NCI-H2171 treated with DMSO at 0.1 percent for 48 hours (cell line): ENCODE measurements at places on chromosomes 1 and 21.

DNA sequence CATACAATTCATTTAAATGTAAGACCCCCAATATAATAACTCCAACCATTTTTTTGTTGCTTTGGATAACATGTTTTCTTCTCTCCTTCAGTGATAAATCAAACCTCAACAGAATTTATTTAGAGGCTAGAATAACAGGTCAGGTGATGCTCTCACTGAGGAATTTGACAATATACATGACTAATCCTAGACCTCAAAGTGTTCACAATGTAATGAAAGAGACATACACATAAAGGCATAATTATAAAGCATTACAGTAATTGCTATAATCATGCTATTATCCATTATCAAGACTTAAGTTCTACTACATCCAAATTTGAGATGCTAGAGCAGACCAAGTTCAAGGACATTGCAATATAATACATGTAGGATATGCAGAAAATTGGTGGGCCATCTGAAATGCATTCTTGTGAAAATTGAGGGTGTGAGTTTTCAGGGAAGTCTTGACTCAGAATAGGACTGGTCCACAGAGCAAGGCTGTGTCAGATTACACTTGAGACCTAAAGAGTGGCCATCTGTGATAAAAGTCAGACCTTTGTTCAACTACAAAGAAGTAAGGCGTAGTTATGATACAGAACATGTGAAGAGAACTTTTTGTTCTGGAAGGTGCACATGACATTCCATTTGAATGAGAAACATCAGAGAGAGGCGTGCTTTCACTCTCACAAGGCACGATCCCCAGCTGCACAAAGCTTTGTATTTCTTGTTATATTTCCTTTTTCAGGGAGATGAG, 45.5 kb downstream of the UTP25 start:
- no peak for DNase-seq

DNA sequence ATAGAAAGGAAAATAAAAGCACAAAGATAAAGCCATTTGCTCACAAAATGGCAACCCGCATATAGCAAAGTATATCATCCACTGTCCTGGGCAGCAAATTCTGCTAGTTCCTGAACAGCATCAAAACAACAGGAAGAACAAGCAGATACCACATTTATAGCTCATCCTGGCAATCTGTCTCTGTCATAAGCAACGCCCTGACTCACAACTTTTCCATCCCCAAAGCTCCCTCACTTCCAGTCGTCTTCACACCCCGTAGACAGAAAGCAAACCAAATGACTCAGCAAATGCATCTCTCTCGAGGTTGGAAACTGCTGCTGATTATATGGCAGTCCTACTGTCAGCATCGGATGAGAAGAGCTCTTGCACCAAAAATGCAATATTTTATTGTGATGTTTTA, 65.8 kb downstream of the AK5 start:
- peak; percentile 53 for DNase-seq

- DNase-seq, result peak; percentile 53
Measured at GRCh38 chr1:24640288-24640687, 2.8 kb upstream of the SRRM1 start.

- peak; percentile 80 for DNase-seq
Measured at GRCh38 chr1:33180911-33181890, 642 bp downstream of the TRIM62 start.

- DNase-seq, result no peak
Measured at GRCh38 chr1:211529453-211529852, 37.5 kb upstream of the RD3 start.

DNA sequence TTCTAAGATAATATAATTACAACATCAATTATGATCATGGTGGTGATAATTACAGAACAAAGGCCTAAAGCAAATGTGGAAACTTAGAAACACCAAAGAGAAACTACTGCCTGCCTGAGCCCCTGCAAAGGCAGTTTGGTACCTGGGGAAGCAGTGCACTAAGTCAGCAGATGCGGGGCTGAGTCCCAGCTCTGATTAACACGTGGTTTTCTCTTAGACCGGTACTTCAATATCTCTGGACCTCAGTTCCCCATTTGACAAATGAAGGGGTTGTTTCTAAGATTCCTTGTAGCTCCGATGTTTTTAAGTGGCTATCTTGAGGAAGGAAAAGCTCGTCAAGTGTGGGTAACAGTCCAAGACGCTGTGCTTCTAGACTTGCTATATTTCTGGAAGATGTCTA, 16.7 kb upstream of the PLEKHA6 start:
- DNase-seq, result no peak

DNA sequence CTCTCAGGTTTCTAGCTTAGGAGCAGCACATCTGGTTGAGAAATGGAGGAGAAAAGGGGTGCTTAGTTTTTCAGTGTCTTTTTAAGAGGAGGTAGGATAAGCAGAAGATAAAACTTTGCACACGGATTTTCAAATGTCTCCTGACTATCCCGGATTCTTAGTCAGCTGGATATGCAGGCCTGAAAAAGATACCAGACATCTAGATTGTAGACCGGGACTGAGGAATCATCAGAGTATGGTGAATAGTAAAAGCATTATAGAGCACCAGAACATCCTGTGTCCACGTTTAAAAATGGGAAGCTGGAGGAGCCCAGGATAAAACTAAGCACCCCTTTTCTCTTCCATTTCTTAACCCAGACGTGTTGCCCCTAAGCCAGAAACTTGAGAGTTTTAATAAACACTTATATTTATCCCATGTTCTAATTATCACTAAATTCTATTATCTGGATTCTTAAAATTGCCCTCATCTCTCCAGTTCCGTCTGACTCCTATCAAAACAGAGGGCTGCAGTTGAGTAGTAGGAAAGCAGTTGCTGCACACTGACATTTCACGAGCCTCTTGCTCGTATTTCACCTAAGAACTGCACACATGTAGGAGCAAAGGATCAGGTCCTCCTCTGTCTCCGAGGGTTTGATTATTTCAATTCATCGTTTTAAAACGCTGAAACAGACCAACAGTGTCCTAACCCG, 609 bp downstream of the PIGK start:
- no peak for DNase-seq

- peak; percentile 16 for DNase-seq
Measured at GRCh38 chr1:212518188-212519054, 85.7 kb downstream of the NENF start.

DNA sequence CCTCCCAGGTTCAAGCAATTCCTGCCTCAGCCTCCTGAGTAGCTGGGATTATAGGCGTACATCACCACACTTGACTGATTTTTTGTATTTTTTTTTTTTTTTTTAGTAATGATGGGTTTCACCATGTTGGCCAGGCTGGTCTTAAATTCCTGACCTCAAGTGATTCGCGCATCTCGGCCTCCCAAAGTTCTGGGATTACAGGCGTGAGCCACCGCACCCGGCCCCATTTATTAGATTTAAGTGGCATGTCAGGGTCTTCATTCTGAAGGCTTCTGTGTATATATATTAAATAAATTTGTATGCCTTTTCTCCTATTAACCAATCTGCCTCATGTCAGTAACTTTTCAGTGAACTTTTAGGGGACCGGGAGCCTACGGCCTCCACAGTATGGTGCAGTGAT, 6.0 kb upstream of the CLIC4 start:
- no peak for DNase-seq

DNA sequence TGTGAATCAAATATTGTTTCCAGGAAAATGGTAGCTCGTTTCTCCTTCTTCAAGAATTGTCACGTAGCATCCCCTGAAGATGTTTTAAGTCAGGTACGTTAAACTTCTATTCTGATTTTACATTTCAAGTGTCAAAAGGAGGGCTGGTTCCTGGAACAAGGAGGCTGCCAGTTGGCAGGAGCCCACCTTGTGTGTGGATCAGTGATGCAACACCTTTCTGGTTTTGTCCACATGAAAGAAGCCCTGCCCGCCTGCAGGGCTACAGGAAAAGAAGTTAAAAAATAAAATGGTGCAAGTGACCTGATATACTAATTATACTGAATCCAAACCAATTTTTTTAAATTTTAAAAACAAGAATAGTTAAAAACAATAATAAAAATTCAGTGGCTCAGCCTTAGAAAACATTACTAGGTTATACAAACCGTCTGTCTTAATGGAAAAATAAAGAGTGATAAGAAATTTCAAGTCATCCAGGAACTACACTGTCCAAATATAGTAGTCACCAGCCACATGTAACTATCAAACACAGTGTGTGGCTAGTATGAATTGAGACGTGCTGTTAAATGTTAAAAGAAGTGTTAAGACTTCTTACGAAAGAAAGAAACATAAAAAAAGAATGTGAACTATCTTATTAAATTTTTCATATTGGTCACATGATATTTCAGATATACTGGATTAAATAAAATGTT, 123.1 kb downstream of the APP start:
- no peak for DNase-seq

GRCh38 chr1:81121306-81121705, 679.4 kb upstream of the ADGRL2 start:
- DNase-seq, result no peak

GRCh38 chr1:232925421-232926220, 24.8 kb upstream of the NTPCR start:
- DNase-seq, result no peak

DNA sequence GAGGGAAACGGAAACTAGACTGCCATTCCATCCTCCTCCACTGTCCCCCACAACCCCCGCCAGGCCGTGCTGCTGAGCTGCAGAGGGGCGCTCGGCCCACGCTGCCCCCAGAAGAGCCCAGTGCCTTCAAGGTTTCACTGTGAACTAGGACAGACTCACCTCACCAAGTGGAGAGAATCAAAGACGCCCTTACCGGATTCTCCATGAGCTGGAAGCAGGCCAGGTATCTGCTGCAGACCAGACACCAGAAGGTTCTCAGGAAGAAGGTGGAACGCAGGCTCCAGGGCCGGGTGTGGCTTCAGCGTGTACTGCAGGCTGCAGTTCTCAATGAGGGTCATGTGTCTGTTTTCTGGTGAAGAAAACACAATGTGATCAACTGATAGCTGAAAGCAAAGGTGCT, 30.6 kb downstream of the NPHP4 start:
- peak; percentile 21 for DNase-seq

GRCh38 chr1:91980663-91981062, 31.5 kb downstream of the BRDT start:
- no peak for DNase-seq

- DNase-seq, result no peak
Measured at GRCh38 chr1:117001254-117001927, at the start of gene CD101. Gene CD101, plus strand, starts transcription at chr1:117001760. Its CDS starts 58 bp downstream, at chr1:117001818.

DNA sequence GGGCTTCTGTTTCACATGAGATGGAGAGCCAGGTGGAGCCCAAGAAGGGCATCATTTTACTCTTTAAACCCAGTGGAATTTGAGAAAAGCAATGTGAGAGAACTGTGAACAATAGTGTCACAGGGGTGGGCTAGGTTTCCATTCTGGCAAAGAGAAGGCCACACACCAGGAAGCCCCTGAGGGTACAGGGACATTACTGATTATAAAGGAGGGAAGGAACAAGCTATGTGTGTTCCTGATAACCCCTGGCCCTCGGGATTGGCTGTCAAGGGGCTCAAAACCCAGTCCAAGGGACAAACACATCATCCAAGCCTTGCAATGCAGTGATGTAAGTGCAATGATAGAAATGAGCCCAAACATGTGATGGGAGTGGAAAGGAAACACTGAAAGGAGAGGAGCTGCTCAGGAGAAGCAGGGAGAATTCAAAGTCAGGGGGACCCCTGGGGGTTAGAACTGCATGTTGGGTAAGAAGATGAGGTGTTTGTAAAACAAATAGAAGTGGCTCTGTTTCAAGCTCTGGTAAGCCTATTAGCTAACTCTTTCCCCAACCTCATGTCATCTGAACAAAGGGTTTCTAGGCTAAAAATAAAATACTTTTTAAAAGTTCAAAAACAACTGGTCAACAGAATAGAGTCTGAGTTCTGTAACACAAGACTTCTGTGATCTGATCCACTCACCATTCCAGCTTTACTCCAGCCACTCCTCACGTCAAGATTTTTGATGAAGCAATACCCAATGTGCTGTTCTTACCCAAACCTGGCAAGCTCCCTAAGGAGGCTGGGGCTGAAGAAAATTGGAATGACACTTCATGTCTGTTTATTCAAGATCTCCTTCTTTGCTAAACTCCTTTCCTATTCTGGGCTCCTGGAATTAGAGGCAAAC, 51.1 kb upstream of the IL12RB2 start:
- no peak for DNase-seq

- no peak for DNase-seq
Measured at GRCh38 chr1:229283183-229283611, 12.3 kb downstream of the RAB4A start.

GRCh38 chr1:117653732-117654492, 48.1 kb downstream of the TENT5C start:
- DNase-seq, result no peak

DNA sequence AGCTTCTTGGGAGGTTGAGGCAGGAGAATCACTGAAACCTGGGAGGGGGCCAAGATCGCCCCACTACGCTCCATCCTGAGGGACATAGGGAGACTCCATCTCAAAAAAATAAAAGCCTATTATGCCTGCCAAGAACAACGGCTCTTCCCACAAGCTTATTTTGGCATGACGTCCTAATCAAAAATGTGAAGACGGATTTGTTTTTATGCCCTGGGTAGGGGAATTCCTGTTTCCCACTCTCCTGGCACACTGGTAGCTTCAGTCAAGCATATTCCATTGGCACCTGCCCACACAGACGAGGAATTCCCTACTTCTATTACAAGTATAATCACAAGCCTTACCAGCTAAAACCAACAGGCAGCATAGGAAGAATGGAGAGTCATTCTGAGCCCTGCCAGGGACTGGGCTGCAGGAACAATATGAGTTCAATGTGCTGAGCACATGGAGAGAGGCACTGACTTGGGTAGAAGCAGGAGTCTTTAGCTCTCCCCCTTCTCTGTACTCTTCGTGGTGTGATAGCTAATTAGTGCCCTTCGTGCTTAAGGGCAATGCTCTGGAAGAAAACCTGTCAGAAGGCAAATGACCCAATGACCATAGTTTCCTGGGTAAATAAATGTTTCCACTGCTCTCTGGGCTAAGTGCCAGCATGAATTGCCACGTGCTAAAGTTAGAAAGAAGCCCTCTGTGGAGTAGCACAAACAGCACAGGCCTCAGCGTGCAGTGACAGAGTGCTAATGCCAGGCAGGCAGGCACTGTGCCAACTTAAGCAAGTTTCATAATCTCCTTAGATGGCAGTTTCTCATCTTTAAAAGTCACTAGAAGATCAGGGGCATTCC, 16.8 kb downstream of the TNFSF4 start:
- peak; percentile 1 for DNase-seq

GRCh38 chr1:92995441-92996430, 34.5 kb upstream of the DIPK1A start:
- no peak for DNase-seq

- no peak for DNase-seq
Measured at GRCh38 chr1:40820251-40820797, 36.7 kb downstream of the KCNQ4 start.

DNA sequence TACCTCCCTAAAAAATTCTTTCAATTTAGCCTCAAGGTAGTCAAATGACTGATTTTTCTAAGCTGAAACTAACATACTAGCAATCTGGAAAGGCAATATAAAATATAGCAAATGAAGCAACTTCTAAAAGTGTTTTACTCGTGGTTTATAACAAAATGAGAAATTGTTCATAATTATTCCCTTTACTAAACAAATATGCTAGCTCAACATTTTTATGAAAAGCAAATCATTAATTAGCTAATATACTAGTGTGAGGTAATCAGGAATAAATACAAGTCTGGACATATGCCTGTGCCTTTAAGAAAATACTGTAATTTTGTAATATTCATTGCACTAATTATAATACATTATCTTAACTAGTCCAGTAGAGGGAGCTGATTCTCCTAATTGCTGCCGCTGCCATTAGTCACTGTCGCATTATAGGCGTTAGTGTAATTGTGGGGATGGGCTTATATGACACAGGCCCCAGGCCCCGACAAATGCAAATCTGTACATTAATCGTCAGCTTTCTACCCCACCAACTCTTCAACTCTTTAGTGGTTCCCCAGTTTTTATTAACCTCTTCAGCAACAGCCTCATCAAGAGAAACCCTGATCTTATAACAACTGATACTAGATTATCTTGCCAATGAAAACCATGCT, 160.9 kb downstream of the GABPA start:
- peak; percentile 59 for DNase-seq

- no peak for DNase-seq
Measured at GRCh38 chr1:64502083-64502482, 32.2 kb downstream of the CACHD1 start.
